Stomach (tissue), 19 donors: ENCODE measurements at places on chromosomes 1 and 21.

GRCh38 chr1:153922076-153922971, 448 bp downstream of the GATAD2B start:
- peak; percentile 32 for DNase-seq

DNA sequence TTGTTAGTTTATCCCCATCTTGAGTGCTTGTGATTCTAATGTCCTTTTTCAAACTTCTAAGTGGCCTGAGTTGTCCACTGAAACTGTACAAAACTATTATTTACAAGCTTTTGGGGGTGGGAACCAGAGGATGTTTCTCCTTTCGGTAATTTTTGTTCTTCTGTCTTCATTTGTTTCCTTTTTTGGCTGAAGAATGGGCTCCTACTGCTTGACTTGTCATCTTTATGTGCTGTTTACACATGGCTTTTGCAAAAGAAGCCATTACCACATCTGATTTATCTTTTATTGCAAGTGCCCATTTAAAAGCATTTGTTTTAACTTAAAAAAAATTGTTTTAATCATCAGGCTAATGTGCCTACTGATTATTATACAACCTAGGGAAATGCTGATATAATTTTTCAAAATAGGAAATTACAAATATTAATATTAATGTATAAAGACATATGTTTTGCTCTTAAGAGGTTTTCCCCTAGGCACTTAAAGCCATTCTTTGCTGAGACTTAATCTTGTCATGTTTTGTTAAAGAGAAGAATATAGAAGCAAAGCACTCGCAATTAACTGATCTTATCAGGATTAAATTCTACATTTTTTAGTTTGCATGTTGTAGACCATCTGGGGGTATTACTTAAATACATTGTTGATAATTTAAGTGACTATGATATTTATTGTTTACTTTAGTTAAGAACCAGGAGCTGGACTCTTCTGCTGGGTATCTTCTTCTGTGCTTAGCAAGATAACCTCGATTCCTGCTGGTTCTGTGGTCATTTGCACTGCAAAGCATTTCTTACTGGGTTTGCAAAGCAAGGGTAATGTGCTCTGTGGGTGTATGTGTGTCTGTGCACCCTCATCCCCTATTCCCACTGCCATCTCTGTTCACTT, 40.1 kb downstream of the TMEM200B start:
- no peak for DNase-seq

GRCh38 chr1:77977989-77978292, 931 bp downstream of the FUBP1 start:
- DNase-seq = no peak

DNA sequence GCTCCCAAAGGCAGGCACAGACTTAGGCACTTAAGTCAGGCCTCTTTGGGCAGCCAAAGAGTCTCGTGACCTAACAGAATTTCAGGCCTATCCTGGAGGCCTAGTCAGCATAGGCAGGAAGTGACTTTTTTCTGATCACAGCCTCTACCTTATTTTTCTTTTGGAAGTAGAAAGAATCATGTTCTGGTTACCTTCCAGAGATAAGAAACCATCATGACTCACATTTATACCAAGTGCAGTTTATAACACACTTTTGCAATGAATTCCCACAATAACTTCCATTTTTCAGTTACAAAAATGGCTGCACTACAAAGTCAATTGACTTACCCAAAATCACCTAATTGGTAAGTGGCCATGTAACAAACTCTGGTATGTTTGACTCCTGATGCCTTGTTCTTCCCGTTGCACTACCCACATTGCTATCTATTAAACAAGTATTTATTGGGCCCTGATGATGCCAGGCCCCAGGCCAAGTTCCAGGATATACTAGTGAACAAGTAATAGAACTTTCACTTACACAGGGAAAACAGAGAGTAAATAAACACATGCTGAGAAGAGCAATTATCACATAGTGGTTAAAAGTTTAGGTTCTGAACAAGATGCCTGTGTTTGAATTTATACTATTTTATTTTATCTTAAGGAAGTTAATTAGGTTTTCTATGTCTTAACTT, 74.3 kb downstream of the SH3GLB1 start:
- no peak for DNase-seq

DNA sequence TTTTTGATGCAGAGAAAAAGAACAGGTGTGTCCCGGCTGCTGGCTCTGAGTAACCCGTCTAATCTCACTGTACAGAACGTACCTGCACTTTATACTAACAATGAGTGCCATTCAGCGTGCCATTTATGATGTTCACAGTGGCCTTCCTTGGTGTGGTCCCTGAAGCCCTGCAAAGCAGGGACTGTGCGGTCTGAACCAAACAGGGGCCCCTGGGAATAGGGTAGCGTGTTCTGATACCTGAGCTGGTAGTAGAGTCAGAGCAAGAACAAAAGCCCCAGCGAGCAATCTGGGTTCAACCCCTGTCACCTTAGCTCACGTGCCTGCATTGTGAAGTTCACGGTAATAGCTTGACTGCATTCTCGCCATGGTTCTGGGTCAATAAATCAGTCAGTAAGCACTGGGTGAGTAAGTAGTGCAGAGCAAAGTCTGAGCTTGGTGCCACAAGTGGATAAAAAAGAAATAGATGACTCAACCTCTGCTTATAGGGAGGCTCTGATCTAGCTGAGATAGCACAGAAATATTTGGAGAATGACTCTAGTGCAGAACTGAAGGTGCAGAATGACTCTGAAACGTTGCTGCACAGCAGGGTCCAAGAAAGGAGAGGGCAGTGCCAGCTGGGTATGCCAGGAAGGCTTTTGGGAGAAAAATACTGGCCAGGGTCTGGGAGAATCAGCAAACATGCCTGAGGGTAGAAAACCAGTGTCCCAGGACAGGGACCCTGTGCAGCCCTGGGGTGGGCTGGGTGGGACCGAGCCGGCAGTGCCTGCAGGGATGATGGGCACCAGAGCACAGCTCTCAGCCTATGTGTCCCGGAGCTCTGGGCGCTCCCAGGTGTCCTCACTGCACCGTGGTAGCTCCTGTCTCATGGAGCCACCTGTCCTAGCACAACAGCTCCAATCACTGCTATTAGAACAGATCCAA, 125.9 kb downstream of the RHOU start:
- DNase-seq = peak; percentile 58

- DNase-seq = peak; percentile 29
Observed at GRCh38 chr1:200243042-200243437, 166.8 kb downstream of the ZNF281 start.
